ENCODE measurements at places on chromosomes 5 and 9.

DNA sequence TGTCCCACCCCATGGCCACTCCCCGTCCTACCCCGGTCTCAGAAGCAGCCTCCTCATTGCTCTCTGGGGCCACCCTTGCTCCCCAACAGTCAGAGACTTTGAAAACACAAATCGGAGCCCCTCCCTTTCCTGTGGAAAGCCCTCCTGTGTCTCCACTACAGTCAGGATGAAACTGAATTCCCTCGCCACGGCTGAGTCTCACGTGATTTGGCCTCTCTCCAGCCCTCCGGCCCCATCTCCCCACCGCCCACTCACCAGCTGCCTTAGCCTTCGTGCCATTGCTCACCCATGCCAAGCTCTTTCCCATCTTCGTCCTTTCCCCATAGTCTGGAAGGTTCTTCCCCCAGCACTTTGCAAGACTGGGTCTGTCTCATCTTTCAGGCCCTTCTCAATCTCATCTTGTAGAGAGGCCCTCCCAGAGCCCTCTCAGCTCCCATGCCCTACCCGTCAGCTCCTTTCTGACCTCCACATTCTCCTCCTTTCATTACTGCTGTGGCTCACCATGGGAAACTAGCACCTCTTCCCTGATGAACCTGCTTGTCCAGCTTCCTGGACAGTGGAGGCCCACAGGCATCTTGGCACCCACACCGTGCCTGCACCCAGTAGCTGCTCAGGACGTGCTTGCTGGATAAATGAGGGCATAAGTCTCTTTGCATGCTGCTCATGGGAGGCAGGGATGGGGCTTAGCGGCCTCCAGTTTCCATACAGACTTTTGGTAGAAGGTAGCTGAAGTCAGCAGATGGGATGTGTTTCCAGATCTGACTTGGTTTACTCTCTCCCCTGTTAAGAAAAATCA, 126.4 kb upstream of the COL5A1 start:
- DNase-seq = no peak

DNA sequence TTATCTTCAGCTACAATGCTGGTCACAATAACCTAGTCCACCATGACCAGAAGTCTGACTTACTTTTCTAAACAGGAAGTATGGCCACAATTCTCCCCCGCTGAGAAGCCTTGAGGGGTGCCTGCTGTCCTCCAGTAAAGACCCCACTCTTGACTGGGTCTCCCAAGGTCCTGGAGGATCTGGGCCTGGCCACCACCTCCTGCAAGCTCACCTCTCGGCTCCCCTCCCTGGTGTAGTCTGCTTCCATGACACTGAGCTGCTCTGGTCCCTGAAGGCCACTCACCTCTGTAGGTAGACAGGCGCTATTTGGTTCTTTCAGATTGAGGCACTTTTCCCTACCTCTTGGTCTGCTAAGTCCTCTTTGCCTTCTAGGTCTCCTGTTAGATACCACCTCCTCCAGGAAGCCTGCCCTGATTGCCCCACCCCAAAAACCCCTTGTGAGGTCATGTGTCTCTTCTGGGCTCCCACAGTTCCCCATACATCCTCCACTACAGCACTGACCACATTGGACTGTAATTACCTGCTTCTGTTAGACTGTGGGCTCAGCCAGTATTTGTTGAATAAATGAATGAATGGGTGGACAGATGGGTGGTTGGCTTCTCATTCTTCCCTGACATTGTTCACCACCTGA, 62.6 kb upstream of the IER5L start:
- DNase-seq = no peak

- DNase-seq = no peak
These were observed 74.6 kb downstream of the UBAP1 start for GRCh38 chr9:34253460-34253837.

GRCh38 chr5:110651507-110651906, 75.0 kb downstream of the TMEM232 start:
- DNase-seq = no peak

- DNase-seq = no peak
These were observed 80.2 kb downstream of the TRIO start for GRCh38 chr5:14223372-14223771.

DNA sequence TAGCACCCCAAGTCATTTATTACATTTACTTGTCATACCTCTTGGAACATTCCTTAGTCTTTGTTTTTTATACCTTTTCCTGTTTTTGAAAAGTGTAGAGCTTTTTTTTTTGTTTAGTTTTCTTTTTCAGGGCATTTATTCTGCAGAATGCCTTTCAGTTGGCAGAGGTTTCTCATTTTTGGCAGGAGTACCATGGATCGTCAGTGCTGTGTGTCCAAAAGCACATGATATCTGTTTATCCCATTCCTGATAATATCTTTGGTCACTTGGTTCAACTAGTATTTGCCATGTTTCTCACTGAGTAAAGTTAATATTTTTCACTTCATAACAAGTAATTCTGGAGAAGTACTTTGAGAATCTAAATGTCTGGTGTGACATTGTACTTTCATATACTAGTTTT, 10.7 kb downstream of the OGN start:
- DNase-seq = no peak

DNA sequence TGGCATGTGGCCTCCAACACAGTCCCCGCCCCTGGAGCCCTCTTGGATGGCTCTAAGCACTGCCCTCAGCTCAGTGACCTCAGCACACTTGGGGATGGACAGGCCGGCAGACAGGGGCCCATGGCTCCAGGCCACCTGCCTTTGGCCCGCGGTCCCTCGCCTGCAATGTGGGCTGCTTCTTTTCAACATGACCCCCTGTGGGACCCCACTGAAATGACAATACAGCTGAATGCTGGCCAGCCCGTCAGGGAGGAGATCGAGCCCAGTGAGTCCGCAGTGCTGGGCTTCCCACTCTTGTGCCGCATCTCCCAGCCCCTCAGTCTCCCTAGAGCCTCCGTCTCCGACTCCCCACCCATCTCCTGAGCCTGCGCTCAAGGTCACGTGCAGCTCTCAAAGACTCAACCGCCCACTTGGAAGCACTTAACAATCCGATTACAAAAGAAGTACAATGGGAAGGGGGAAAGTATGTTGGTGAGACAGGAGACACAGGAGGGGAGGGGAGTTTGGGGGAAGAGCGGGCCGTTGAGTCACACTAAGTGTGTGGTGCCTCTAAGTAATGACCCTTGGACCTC, 238.9 kb downstream of the HSPA4 start:
- no peak for DNase-seq

- DNase-seq = no peak
These were observed 94.1 kb upstream of the SELENOP start for GRCh38 chr5:42905827-42906226.

- DNase-seq = no peak
These were observed 25.6 kb downstream of the PDE8B start for GRCh38 chr5:77235846-77236721.

DNA sequence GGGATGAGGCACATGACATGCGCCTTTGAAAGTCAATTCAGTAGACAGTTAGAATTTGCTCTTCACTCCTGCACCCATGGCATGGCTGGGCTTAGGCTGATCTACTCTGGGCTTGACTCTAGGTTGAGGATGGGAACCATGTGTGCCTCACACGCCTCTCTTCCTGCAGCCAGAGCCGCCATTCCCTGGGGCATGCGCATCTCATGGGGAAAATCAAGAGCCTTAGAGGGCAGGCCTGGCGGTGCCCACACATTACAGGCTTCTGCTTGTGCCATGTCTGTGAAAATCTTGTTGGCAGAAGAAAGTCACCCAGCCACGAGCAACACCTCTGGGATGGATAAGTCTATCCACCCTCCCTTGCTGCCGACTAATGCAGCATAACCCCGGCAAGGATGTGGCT, 808.5 kb downstream of the CDH9 start:
- DNase-seq = no peak

DNA sequence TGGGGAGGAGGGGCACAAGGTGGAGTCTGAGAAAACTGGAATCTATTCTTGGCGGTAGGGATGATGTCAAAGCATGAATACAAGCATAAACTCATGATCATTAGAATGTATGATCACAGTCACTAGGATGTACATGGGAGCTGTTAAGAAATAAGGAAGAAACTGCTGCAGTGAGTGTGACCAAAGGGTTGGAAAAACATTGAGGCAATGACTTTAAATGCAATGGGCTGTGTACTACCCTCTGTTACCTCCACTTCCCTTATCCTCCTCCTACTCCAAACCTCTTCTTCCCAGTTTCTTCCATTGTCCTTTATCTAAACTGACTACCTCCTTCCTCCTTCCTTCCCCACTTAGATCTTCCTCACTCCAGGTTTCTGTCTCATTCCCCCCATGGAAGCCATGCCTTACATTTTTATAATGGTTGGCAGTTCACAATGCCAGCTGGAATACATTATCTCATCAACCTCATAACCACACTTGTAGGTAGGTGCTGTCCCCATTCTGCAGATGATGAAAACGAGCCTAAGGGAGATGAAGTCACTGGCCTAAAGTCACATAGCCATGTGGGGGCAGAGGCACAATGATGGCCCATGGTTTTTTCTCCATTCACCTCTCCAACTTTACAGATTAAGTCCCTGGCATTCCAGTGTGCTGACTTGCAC, 21.9 kb upstream of the TNFSF15 start:
- DNase-seq = no peak

GRCh38 chr9:111731928-111732327, 62.8 kb downstream of the SHOC1 start:
- no peak for DNase-seq

DNA sequence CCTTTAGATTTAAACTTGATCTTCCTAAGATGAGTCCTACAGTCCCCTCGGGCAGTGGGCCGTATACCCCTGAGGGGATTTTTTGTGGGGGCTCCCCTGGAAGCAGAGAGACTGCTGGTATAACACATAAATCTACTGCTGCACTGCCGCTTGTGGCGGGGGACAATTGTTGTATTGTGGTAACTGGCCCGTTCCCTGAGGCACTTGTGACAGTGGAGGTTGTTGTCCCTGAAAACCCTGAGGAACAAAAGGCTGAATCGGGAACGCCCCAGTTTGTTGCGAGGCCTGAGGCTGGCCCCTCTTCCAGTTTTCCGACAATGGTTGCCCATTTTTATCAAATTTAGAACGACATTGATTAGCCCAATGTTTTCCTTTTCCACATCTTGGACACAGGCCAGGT, 4.7 kb upstream of the TMEM141 start:
- DNase-seq = no peak

GRCh38 chr5:119340597-119341218, 15.1 kb upstream of the TNFAIP8 start:
- no peak for DNase-seq

DNA sequence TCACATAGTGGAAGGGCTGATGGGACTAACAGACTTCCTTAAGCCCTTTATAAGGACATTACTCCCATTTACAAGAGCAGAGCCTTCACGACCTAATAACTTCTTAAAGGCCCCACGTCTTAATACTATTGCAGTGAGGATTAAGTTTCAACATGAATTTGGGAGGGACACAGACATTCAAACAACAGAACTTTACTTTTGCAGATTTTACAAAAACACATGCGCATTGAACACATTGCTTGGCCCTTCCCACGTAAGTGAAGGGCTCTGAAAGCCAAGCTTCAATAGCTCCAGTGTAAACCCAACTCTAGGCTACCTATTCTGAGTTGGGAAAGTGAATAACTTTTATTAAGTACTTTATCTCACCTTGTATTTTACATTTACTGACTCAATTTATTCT, 53.8 kb upstream of the DNAH5 start:
- DNase-seq = no peak

DNA sequence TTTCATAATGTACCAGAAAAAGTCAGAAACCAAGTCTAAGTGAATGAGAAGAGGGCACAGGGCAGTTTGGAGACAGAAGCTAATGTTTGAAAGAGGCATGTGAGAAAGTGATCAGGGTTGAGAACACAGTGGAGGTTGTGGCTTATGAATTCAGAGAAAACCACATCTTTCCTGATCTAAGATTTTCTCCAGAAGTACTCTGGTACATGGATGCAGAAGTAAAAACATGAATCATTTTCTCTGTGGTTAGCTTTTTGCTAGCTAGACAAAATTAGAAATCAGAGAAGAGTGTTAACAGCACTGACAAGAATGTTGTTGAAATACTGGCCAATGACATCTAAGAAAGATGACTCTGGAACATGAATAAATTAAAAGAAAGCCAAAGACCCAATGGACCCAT, 541.1 kb downstream of the DNAH5 start:
- DNase-seq = no peak

- no peak for DNase-seq
These were observed 47.7 kb upstream of the TEX48 start for GRCh38 chr9:114729706-114730105.

GRCh38 chr9:129746092-129746777, 6.6 kb downstream of the PTGES start:
- no peak for DNase-seq

DNA sequence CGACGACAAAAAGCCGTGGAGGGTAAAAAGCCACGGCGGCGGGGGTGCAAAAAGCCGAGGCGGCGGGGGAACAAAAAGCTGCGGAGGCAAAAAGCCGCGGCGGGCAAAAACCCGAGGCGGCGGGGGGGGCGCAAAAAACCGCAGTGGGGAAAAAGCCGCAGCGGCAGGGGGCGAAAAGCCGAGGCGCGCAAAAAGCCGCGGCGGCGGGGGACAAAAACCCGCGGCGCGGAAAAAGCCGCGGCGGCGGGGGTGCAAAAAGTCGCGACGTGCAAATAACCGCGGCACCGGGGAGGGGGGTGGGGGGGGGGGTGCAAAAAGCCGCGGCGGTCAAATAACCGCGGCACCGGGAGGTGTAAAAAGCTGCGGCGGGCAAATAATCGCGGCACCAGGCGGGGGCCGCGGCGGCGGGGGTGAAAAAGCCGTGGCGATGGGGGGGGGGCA, 511.5 kb downstream of the FOXD4L5 start:
- DNase-seq = no peak

DNA sequence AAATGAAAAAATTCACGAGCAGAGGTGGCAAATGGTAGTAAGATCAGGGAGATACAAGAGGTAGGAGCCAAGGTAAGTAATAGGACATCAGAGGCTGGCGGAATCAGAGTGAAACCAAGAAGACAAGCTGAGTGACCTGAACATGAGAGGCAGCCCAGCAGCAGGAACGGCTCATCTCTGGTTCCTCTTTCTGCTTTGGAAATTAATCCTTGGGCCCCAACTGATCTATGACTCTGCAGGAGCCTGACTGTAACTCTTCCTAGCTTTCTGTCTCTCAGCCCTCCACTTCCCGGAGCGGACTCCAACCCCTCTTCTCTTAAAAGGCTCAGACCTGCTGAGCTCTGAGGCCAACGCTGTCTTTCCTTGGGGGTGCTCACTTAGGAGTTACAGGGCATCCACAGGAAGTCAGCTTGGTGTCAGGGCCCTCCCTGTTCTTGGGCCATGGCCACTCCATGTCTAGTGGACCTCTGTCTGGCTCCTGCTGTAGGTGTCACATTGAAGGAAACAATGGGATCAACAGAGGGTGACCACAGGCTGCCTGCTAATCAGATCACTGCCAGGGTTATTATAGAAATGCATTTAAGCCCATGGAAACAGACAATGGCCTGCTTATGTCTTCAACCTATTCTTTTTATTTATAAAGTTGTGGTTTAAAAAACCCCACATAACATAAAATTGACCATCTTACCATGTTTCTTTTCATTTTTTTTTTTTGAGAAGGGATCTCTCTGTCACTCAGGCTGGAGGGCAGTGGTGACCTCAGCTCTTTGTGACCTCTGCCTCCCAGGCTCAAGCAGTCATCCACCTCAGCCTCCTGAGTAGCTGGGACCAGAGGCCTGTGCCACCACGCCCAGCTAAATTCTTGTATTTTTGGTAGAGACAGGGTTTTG, 22.5 kb upstream of the SHB start:
- no peak for DNase-seq
